ENCODE measurements at places on chromosomes 2 and 18.

GRCh38 chr2:120310136-120310535 is 35.8 kb upstream of the INHBB start:
- no peak for DNase-seq

DNA sequence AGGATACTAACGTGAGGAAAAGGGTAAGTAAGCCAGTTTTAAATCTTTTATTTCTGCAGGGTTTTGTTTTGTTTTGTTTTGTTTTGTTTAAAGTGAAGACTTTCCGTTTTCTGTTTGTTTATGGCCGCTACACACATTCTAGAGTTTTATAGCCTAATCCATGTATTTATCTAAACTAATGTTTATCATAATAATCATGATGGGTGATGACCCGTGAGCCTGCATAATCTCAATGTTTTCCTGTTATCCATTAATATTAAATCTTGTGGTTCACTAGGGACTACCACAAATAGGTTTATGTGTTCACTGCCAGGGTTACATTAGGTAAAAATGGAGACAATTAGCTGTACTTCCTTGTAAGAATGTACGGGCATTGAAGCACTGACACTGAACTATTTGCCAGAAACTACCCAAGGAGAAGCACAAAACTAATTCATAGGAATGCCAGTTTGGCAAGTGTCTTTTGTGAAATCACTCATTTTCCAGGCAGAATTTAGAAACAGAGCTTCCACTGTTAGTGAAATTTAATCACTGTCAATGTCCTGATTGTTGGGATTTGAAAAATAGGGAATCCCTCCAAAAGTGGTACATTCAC is 574.8 kb downstream of the LRP1B start:
- DNase-seq: no peak

DNA sequence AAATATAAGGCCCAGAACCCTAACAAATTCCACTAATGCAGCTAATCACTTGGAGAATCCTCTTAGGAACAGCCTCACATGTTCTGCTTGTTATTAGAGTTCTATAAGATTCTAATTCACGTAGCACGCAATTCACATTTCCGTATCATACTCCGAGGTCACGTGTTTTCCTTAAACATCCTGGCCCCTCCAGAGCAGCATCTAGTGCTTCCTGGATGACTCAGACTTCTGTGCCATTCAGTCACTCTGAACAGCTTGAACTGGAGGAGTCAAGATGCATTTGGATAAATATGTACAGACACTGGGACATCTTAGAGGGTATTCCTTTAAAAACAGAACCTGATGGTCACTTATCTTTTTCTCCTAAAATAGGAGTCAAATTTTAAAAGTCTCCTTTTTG is 156.5 kb downstream of the MYO5B start:
- no peak for DNase-seq

- DNase-seq: no peak
Measured at GRCh38 chr2:212114489-212114888, 424.1 kb downstream of the ERBB4 start.

DNA sequence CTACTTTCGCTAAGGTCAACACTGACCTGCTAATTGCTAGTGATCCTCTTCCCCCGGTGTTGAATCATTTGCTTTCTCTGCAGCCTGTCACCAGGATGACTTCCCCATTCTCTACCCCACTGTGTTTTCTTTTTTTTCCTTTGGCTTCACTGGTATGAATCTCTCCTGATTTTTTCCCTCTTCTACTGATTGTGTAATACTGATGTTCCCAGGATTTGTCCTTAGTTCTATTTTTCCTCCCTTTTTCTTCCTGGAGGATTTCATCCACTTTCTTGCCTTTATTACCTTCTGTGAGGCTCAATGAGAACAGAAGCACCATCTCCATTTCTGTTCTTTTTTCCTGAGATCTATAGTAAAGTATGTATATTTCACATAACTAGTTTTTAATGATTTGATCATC is 14.1 kb upstream of the MSH2 start:
- DNase-seq: no peak

DNA sequence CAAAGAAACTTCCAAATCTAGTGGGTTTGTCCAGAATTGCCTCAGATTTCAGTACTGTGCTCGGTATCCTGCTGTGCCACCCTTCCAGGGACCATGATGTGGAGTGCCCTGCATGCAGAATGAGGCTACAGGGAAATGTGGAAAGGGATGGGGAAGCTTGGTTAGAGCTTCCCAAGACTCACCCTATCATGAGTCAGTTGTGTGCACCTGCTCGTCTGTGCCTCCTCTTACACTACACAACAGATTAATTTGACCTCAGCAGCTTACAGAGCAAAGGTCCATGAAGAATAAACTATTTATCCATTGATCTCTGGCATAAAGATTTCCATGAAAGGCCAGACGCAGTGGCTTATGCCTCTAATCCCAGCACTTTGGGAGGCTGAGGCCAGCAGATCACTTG is 21.3 kb upstream of the NCK2 start:
- DNase-seq: no peak

- DNase-seq: no peak
Measured at GRCh38 chr2:27205206-27205605, 6.6 kb upstream of the ATRAID start.

DNA sequence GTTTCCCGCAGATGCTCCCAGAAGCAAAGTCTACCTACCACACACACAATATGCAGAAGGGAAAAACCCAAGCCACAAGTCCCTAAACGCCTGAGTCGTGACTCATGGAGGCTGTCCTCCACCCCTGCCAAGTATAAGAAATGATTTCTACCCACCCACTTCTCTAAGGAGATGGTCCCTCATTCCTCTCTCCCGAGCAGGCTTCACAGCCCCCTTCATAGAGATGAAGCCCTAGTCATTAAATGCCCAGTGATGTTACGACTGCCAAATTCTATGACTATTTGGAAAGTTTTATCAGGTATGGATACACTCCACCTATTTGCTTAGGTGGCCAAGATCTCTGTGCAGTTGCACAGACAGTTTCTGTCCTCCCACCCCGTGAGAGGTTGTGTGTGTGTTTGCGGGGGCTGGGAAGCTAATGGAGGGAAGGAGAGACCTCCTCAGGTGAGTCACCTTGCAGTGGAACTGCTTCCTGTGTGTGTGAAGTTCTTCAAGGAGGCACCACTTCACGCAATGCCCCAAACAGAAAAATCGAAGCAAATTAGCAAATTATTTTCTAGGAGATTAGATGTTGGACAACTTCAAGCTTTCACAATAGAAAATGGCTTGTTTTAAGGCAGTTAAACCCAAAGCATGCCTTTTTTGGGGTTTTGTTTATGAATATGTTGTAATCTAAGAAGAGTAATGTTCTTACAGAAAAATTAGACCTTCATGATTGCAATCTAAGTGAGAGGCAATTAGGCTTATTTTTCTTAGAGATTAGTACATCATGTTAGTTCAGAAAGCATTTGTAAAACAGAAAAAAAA is 175.2 kb downstream of the TGIF1 start:
- peak; percentile 97 for DNase-seq

DNA sequence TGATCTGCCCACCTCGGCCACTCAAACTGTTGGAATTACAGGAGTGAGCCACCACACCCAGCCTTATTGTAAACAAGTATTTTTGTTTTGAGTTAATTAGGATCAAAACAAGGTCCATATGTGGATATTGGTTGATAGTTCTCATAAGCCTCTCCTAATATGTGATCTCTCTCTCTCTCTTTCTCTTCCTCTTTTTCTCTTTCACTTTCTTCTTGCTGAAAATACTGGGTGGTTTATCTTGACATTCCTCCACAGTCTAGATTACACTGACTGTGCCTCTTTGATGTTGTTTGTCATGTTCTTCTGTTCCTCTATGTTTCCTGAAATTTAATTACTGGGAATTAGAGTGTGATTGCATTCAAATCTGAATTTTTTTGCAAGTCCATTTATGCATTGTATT is 547.5 kb upstream of the NRXN1 start:
- DNase-seq: no peak

GRCh38 chr18:57998461-57998860 is 45.6 kb upstream of the NEDD4L start:
- peak; percentile 77 for DNase-seq

GRCh38 chr2:121001641-121002040 is 266.0 kb downstream of the GLI2 start:
- peak; percentile 11 for DNase-seq

All from foreskin keratinocyte (primary cell).